ENCODE measurements at places on chromosomes 2 and 18.

GRCh38 chr2:28393114-28393836 is 617 bp downstream of the FOSL2 start:
- no peak for DNase-seq

GRCh38 chr2:134773335-134773734 is 54.5 kb upstream of the TMEM163 start:
- DNase-seq, result no peak

- no peak for DNase-seq
Observed at GRCh38 chr18:11259469-11260150, 110.2 kb upstream of the PIEZO2 start.

DNA sequence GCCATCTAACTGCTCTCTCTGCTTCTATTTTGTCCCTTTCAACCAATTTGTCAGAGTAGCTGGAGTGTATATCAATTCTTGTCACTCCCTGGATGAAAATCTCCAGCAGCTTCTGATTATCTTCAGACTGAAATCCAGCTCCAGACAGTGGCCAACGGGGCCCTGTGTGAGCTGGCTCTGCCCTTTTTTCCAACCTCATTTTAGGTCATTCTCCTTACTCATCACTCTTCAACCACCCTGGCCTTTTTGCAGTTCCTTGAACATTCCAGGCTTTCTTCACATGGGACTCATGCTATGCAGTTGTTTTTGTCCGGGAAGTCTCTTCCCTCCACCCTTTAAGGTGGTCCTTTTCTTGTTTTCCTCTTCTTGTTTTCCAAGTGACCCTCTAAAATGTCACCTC is 15.4 kb upstream of the FAP start:
- DNase-seq, result no peak

DNA sequence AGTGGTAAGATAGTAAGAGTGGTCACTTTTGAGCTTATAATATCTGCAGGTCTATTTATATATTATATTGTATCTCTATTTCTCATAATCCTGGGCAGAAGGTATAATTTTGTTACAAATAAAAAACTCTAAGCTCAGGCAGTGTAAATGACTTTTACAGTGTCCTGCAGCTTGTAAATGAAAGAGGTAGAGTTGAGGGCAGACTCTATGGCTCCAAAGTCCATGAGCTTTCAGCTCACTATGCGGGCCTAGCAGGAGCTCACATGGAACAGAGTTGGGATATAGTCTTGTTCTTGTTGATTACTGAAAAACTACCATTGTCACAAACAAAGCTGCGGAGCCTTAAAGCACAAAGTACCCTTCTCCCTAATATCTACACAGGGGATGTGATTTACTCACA is 361.4 kb downstream of the LNPK start:
- no peak for DNase-seq

DNA sequence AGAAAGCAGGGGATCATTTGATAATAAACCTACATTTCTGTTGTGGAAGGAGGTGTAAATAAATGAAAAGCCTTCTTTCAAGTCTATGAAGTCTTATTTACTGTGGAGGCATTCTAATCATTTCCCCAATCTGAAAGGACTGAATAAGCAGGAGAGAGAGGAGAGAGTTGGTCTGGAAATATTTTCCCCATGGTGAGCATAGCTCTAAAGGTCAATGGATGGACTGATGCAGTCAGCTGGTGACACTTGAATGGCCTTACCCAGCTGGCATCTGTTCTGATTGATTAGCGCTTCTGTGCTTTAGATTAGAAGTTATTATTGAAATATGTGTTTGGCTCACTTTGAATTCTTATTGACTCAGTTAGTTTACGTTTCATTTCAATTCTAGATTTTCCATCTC is 122.7 kb downstream of the PARD3B start:
- DNase-seq, result no peak

DNA sequence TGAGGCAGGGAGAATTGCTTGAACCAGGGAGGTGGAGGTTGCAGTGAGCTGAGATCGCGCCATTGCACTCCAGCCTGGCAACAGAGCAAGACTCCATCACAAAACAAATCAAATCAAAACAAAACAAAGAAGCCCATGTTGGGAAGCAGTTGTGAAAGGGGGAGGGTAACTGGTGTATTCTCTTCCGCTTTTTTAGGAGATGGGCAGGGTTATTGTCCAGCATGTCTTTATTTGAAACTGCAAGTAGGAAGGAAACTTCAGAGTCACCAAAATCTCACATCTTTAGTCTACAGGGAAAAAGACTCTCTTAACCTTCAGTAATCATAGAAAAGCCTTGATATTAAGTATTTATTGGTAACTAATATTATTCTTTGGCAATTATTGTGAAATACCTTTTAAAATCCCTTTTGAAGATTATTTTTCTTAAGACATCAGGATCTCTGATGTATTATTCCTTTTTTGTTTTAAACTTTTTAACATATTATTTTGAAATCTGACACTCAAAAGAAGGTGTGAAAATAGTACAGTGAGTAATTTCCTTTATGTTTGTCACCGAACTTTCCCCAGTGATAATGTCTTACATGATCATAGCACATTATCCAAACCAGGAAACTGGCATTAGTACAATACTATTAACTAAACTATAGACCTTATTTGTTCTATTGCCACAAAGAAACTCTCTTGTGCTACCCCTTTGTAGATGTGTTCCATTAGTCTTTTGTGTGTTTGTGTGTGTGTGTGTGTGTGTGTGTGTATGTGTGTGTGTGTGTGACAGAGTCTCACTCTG is 84.3 kb upstream of the LTBP1 start:
- DNase-seq, result no peak

- DNase-seq, result no peak
Observed at GRCh38 chr2:102060047-102060446, 68.3 kb downstream of the IL1R2 start.

DNA sequence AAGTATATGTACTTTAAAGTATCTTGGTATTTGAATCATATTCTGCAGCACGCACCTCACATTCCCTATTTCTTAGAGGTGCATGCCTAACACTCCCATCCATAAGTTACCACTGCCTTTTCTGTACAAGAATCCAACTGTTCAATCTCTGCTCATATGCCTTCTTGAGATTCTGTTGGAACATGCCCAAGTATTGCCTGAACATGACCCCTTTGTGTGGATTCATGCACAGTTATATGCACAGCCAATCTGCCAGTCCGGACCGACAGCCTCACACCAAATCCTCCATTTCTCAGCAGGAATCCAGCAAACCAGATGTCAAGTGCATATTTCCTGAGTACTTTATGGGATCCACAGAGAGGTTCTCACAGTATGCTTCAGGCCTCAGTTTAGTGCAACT is 222.0 kb downstream of the TMEM182 start:
- DNase-seq, result no peak

DNA sequence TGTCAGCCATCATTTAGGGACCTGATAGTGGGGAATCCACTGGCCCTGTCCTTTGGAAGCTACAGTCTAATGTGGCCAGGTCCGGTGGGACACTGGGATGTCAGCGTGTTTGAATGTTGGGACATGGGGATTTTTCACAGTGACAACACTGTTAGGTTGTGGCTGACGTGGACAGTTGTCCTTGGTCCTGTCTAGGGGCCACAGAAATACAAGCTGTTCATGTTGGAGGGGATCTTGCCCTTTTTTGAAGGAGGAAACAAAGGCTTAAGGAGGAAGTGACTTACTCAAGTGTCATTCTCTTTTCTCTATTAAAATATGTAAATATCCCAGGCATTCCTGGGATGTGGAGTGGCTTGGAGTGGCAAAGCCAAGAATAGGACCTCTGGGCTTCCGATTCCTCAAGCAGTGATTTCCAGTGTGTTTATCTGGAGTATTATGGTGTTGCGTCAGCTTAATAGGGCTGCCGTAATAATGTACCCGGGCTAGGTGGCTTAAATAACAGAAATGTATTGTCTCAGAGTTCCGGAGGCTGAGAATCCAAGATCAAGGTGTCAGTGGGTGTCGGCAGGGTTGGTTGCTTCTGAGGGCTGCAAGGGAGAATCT is 8.5 kb downstream of the ACOXL start:
- no peak for DNase-seq

GRCh38 chr2:186327251-186327868 is 158.7 kb upstream of the ZC3H15 start:
- DNase-seq, result no peak

- DNase-seq, result no peak
Observed at GRCh38 chr2:119175517-119175916, 17.0 kb upstream of the C1QL2 start.

DNA sequence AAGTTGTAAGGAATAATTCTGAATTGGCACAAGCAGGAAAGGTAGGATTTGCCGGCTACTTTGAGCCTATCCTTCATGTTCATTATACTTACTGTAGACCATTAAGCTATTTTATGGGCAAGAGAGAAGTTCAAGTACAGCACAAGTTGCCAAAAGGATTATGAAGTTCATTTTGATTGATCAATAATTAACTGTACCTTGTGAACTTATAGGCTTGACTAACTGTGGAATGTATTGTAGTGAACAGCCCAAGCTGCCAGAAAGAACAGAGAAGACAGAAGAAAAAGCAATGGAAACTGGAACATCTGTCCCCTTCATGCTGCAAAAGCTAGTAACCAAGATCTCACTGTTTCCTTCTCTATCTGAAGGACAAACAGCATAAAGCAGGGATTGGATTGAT is 810.1 kb upstream of the ZEB2 start:
- no peak for DNase-seq

DNA sequence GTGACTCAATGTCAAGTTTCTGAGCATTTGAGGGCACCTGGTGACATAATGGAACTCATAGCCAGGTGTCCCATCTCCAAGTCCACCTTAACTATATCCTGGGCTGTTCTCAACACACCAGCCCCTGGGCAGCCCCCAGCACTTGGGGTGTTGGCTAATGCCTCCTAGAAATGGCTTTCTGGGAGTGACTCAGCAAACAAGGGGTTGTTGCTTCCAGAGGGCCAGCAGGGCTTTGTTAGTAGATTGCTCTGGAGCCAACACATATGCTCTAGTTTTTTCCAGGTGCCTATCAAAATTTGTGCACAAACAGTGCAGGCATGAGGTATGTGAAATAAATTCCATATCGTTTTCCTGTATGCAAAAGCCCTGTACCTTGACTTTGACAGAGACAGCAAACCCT is 448.4 kb downstream of the SLC4A3 start:
- DNase-seq, result no peak

DNA sequence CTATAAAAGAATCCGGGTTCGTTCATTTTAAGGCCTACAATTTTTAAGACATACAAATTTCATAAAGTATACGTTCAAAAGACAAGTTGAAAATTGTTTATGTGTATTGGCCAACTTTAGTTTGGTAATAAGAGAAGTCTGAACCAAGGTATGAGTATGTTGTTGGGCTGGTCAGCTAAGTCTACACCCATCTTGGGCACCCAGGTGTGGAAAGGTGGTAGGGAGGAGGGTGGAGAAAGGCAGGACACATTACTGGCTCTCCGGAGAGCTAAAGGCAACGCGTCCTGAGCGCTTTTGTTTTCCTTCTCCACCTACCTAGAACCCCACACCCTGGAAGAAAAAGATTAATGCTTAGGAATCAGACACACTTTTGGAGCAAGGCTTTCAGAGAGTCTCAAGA is 899 bp upstream of the PELI1 start:
- no peak for DNase-seq

DNA sequence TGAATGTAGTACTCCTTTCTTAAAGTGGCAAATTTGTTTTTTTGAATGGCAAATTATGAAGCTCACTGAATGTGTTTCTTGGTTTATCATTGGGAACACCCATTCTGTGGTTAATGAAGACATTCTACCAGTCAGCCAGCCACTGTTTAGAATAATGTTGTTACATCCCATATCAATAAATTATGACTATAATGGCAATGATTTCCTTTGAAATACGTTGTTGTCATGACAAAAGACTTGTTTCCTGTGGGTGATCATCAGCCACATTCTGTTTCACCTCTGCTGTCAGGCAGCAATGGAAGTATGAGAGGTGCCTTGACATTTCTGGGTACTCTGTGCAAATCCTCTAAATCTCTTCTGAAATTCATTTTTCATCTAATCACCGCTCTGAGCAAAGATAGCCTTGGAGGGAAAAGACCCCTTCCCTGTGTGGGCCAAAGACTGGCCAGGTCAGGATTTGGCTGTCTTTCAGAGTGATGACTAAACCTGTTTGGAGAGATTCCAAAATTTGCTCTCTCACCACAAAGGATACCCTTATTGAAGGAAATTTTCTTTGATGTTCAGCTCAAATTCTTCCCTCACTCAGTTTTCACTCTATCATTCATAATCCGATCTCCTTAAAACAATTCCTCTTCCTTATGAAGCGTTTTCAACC is 869.2 kb downstream of the BCL11A start:
- DNase-seq, result no peak

- DNase-seq, result no peak
Observed at GRCh38 chr2:98519851-98520250, 75.2 kb downstream of the INPP4A start.

DNA sequence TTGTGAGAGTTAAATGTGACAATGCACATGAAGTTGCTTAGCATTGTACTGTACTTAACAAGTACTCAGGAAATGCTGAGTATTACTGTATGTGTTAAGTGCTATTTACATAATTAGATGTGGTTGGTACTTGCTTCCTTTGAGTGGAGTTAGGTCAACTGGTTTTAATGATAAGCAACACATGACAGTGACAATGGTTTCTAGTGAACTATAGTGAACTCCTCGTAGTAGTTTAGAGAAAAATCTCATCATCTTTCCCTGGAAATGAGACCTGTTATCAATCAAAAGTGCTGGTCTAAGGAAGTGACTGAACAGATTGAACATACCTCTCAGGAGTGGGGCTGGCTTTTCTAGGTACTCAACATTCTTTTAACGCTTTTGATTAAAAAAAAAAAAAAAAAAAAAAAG is 29.2 kb upstream of the ZDBF2 start:
- no peak for DNase-seq

- no peak for DNase-seq
Observed at GRCh38 chr2:55885127-55885943, 38.2 kb downstream of the EFEMP1 start.

- no peak for DNase-seq
Observed at GRCh38 chr2:47187069-47187468, 32.0 kb upstream of the STPG4 start.

DNA sequence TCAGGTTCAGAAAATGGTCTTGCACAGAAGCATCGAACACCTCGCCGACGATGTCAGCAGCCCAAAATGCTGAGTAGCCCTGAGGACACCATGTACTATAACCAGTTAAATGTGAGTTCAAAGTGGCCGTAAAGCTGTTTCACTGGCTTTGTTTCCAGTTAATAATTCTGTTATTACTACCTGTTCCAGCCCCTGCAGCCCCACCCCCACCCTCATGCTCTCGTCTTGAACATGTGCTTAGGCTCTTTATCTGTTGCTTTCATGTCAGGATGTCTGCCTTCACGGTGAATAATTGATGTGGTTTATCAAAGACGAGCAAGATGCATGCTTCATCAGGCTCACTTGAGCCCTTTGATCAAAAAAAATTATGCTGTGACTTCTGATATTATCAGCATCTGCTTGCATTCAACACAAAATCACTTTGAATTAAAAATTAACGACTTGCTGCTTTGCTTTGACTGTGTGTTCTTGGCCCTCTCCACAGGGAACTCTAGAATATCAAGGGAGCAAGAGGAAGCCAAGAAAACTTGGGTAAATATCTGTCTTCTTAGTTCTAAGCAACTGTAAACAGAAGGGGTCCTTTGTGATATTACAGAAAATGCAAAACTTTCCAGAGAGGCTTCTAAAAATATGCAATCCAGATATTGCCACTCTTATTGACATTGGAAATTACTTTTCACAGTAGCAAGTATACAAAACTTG is 63.4 kb upstream of the SP5 start:
- no peak for DNase-seq

All from stimulated activated CD4-positive, alpha-beta T cell treated with anti-CD3 and anti-CD28 coated beads, TNF-alpha, amount 100 ng/mL, for 48 hours (primary cell).